ENCODE measurements at places on chromosomes 3 and 15.

- DNase-seq: peak; percentile 79
These were observed 4.3 kb upstream of the MTFMT start for GRCh38 chr15:65033659-65034269.

- DNase-seq: no peak
These were observed 122.2 kb upstream of the IGF1R start for GRCh38 chr15:98526094-98526493.

- peak; percentile 84 for DNase-seq
These were observed 34.7 kb upstream of the NDUFB4 start for GRCh38 chr3:120561251-120562045.

GRCh38 chr15:85967553-85967952 lies 112.1 kb upstream of the AGBL1 start:
- DNase-seq: no peak

GRCh38 chr3:104947943-104948342 lies 418.8 kb upstream of the ALCAM start:
- no peak for DNase-seq

GRCh38 chr3:100913870-100914648 lies 79.2 kb downstream of the ABI3BP start:
- peak; percentile 55 for DNase-seq

DNA sequence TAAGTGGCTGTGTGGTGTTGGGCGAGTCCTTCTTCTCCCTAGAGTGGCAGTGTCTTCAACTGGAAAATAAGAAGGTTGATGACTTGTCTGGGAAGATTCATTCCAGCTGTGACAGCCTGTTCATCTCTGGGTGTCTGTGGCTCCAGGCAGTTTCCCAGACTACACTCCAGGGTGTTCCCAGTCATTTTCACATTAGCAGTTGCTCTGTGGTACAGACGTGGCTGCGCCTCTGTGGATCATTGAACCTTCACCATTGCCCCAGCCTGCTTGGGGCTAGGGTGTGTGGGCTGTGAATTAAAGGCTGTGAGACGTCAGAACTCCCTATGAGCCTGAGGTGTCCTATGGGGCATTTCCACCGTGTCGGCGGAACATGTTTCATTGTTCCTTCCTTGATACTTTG lies 239.6 kb upstream of the NR2E3 start:
- no peak for DNase-seq

- DNase-seq: no peak
These were observed 159.6 kb downstream of the NUP210 start for GRCh38 chr3:13260259-13261103.

DNA sequence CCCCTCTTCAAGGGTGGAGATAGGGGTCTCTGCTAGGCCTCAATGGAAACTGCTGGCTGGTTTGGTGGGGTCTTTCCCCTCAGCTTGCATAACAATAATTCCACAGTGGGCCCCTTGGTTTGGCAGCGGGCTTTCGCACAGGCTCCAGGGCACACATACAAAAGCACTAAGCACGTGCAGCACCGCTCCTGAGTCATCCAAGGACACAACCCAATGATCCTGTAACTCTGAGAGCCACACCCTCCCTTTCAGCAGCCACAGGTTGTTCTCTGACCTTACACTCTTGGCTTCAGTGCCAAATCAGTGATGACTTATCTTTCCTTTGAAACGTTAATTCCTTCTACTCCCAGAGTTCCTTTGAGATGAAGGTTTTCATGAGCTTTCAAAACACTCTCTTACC lies 41.7 kb downstream of the DAPK2 start:
- DNase-seq: peak; percentile 43

GRCh38 chr3:170534227-170534626 lies 51.6 kb downstream of the SLC7A14 start:
- DNase-seq: no peak

DNA sequence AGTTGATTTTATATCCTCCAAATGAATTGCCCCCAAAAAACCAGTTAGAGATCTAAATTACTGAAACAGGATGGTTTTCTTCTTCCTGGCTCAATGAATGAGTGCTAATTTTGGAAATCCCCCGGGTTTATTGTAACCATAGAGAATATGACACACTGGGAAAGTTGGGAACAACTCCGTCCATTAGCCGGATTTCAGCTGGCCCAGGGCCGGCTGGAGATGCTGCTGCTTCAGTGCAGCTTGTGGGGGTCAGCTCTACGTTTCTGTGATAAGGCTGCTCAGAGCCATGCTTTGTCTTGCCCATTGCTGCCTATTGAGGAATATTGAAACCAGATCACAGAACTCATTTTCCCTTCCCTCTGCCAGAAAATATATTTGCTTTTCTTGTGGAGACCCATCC lies 20.3 kb downstream of the GYG1 start:
- no peak for DNase-seq

DNA sequence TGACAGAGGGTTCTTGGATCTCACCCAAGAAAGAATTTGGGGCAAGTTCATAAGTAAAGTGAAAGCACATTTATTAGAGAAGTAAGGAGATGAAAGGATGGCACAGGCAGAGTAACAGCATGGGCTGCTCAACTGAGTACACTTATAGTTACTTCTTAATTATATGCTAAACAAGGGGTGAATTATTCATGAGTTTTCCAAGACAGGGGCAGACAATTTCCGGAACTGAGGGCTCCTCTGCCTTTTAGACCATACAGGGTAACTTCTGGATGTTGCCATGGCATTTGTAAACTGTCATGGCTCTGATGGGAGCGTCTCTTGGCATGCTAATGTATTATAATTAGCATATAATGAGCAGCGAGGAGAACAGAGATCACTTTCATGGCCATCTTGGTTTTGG lies 221.2 kb upstream of the STT3B start:
- no peak for DNase-seq

- DNase-seq: peak; percentile 66
These were observed 55.6 kb downstream of the CGGBP1 start for GRCh38 chr3:88003115-88003755.

DNA sequence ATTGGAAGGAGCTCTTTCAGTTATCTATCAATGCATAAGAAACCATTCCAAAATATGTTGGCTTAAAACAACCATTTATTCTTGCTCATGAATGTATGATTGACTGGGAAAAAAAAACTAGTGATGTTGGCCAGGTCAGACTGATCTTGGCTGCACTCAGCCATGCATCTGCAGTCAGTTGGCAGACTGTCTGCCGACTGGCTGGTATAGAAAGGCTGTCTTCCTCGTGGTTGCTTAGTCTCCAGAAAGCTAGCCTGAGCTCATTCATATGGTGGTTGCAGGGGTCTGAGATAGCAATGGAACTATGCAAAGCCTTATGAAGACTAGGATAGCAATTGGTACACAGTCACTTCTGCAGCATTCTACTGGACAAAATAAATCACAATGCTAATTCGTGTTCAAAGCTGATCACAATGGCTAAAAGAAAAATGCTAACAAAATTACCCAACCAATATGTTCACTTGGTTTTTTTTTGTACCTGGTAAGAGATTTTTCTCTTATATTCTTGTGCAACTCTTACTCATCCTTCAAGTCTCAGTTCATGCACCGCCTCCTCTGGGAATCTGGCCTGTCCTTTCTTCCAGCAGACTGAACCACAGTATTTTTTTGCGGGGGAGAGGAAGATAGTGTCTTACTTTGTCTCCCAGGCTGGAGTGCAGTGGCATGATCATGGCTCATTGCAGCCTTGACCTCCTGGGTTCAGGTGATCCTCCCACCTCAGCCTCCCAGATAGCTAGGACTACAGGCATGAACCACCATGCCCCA lies 126.8 kb downstream of the KCNAB1 start:
- peak; percentile 64 for DNase-seq

DNA sequence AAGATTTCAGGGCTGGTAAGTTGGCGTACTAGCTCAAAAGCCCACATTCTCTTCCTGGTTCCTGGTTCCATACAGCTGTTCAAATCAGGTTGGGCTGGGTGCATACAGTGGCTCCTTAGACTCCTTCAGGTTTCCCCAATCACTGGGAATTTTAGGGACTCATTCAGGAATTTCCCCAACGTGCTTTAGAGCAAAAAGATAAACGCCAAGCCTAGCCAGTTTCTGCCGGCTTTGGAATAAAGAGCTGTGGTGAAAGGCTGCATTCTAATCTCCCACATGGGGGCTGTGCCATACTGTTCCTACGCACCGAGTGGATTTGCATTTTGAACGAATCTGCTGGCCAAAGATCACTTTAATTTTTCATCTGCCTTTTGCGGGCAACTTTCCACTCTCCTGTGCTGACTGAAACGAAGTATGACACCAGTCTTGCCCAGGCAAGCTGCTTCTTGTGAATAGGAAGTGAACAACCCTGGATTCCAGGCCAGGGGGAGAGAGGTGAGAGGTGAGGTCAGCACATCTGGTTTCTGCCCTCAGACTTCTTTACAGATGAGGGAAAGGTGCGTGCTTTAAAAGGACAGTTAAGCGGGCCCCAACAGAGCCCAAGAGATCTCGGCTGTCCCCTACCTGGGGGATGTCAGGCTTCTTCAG lies 184.2 kb upstream of the PDZRN3 start:
- DNase-seq: no peak

- DNase-seq: no peak
These were observed 138.0 kb downstream of the DTWD1 start for GRCh38 chr15:49758856-49759255.

GRCh38 chr15:45586125-45586524 lies 1.1 kb upstream of the BLOC1S6 start:
- DNase-seq: no peak

DNA sequence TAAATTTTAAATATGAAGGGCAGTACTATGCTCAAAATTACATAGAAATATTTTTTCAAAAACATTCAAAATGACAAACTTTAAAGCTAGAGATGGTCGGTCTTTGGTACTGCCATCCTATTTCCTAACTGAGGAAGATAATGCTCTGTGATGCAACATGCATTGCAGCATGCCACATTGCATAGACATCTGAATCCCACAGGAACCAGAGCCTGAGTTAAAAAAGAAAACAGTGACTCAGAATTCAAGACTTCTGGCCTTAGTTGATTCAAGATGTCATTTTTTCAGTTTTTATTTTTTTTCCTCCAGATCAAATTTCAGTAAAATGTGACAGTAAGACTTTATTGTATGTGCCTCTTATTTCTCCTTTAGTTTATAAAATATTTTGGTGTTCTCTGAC lies 33.1 kb downstream of the TP63 start:
- peak; percentile 96 for DNase-seq

GRCh38 chr3:187621881-187622280 lies 48.3 kb downstream of the SST start:
- no peak for DNase-seq

GRCh38 chr3:97235611-97236315 lies 421.4 kb downstream of the EPHA6 start:
- no peak for DNase-seq

GRCh38 chr3:141863491-141863890 lies 13.0 kb upstream of the ATP1B3 start:
- peak; percentile 9 for DNase-seq

DNA sequence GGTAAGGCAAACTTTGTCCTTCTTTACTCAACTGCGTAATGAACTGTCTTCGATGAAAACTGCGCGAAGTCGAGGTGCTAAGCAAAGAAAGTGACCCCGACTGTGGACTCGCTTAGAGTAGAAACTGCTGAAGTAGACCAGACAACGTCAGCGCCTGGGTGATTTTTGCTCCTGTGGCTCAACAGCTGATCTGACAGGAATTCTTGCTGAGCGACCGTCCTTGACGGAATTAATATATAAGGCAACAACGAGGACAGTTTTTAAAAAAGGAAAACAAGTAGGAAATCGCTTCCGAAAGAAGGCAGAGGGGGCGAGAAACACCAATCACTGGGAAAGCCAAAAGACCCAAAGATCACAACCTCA lies 541 bp downstream of the RPS27L start:
- DNase-seq: peak; percentile 72

GRCh38 chr15:28900892-28901586 lies 15.3 kb downstream of the APBA2 start:
- no peak for DNase-seq

DNA sequence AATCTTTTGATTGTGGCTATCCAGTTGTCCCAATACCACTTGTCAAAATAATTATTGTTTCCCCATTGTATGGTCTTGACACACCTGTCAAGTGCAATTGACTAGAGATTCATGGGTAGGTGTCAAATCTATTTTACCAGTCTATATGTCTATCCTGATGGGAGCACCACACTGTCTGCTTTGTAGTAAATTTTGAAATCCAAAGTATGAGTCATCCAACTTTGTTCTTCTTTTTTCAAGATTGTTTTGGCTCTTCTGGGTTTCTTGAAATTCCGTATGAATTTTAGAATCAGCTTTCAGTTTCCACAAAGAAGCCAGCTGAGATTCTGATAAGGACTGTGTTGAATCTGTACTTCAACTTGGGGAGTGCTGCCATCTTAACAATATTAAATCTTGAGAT lies 71.9 kb downstream of the CSNK1G1 start:
- peak; percentile 67 for DNase-seq

- peak; percentile 84 for DNase-seq
These were observed 357.2 kb downstream of the CLSTN2 start for GRCh38 chr3:140292170-140292569.

GRCh38 chr15:43492266-43492665 lies 690 bp downstream of the TP53BP1 start:
- no peak for DNase-seq

GRCh38 chr3:33474896-33475295 lies 34.7 kb upstream of the UBP1 start:
- no peak for DNase-seq

DNA sequence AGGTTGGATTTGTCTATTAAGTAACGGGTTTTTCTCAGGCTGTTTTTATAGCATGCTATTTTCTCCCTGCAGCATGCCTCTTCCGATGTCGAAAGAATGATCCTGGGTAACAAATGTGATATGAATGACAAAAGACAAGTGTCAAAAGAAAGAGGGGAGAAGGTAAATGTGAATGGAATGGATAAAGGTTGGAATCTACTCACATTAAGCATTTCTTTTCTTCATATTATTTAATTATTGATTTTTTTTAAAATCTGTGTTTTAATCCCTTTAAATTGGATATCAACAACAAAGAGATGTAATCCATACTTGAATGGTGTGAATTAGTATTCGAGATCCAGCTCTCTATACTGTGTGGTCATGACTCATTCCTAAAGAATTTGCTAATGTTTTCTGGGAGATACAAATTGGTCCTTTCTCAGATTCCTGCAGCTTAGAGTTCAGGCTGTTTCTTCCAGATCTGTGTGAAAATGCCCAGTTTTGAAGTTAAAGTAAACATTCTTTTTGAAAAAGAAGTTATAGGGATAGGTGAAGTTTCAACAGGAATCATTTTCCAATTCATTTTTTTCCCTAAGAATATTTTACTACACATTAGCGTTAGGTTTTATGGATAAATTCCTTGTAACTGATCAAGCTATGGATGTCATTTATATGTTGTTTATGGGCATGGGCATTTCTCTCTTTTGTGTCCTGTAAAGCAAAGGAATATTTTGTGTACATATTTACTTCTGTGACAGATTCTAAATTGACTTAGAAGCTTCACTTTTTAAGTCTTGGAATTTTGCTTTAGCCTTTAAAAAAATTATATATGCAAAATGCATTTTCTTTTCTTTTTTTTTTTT lies 20.8 kb upstream of the APH1B start:
- peak; percentile 81 for DNase-seq

- no peak for DNase-seq
These were observed 12.1 kb downstream of the PRR23E start for GRCh38 chr3:127204841-127205582.

GRCh38 chr3:134374791-134375581 lies 739 bp upstream of the AMOTL2 start:
- DNase-seq: no peak

GRCh38 chr3:31546162-31546561 lies 13.4 kb downstream of the STT3B start:
- DNase-seq: peak; percentile 25

- DNase-seq: peak; percentile 74
These were observed 16.6 kb downstream of the SLC4A7 start for GRCh38 chr3:27467545-27467944.

Data from GM23248 (cell line).